ENCODE measurements at places on chromosomes 3 and 15. TPM values are rescaled to one million over a fixed set of nuclear protein-coding genes. Genes with fewer than 3 reads are reported as not detected.

Gene MYZAP
- 0.27 TPM for total RNA-seq

DNA sequence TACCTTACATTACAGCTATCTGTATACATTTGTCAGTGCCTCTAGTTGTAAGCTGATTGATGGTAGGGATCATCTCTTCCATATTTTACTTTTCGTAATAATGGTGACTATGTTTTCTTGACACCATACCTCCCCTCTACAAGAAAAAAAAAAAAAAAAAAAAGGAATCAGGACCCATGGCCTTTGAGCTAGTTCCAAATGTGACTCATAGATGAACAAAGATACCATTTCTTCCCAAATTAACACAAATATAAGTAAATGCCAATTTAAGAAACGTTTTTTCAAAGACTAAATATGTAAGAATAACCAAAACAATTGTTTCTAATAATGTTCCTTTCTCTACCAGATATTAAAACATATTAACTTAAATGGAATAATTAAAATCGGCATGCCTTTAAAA, 23.1 kb downstream of the UBE3A start:
- no peak for DNase-seq

DNA sequence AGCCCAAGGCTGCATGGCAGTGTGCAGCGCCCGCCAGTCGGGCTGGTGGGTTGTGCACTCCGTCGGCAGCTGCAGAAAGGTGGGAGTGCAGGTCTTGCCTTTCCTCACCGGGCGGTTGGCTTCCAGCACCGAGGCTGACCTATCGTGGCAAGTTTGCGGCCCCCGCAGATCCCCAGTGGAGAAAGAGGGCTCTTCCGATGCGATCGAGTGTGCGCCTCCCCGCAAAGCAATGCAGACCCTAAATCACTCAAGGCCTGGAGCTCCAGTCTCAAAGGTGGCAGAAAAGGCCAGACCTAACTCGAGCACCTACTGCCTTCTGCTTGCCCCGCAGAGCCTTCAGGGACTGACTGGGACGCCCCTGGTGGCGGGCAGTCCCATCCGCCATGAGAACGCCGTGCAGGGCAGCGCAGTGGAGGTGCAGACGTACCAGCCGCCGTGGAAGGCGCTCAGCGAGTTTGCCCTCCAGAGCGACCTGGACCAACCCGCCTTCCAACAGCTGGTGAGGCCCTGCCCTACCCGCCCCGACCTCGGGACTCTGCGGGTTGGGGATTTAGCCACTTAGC, 4.3 kb downstream of the ISL2 start:
- no peak for DNase-seq

Gene CDC25A
- 3.6 TPM for total RNA-seq

- no peak for DNase-seq
Observed at GRCh38 chr15:78167227-78167888, 18.2 kb downstream of the IDH3A start.

Gene SCAMP5
- total RNA-seq = 13.9 TPM

Gene USP4
- total RNA-seq = 17.4 TPM

DNA sequence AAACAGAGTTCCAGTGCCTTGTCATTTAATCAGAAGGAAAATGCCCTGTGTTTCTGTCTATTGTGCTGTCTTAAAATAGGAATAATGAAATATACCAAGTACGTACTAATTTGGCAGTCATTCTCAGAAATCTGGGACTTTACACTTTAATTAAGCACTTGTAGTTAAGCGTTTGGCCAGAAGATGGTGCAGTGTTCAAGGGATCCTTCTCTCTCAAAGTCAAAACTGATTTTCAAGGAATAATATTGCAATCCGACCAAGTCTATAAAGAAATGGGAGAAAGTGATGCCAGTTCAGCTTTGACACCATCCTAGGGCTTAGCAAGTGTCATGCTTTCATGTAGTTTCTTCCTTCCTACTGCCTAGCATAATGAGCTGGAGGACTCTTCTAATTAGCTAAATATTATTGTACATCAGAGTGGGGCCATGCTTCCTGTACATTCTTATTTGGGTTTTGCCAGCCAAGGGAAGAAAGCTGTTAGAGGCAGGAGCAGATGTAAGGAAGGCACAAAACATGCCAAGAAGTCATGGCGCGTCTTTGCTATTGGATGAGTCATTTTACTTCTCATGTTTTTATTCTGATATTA, 64.8 kb downstream of the SAMMSON start:
- DNase-seq = peak; percentile 5

Gene KIF7
- 5.4 TPM for total RNA-seq

DNA sequence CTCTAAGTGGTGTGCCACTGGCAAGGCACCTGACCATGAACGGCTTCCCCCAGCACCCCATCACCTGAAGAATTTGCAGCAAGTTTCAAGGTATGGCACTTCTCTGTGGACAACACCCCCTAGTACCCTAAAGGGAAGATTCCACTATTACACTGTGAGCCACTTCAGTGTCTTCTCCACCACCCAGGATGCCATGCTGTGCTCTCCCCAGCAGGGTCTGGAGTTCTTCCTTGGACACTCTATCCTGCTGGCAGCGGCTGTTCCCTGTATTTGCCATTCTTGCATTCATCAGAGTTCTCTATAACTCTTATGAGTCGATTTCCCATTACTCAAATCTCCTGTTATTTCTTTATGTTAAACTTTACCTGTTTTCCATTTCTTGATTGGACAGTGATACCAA, 33.9 kb upstream of the RNU6-1 start:
- DNase-seq = no peak

GRCh38 chr3:169667166-169668071, 3.9 kb upstream of the MECOM start:
- no peak for DNase-seq

Gene TGM4
- total RNA-seq = not detected

- DNase-seq = no peak
Observed at GRCh38 chr3:95934181-95934580, 880.2 kb upstream of the EPHA6 start.

All from kidney epithelial cell (primary cell).